ENCODE measurements at places on chromosomes 12 and 14.

GRCh38 chr12:133235401-133236112, at the start of gene ANHX:
ANHX (minus strand) TSS chr12:133235877; CDS start chr12:133234356, 1,521 bp downstream.
- DNase-seq: no peak

- no peak for DNase-seq
These were observed 126.7 kb upstream of the MDM1 start for GRCh38 chr12:68458866-68459265.

GRCh38 chr12:46342562-46343033, 30.0 kb downstream of the SLC38A2 start:
- no peak for DNase-seq

- DNase-seq: no peak
These were observed 13.4 kb upstream of the ALDH2 start for GRCh38 chr12:111753144-111753881.

DNA sequence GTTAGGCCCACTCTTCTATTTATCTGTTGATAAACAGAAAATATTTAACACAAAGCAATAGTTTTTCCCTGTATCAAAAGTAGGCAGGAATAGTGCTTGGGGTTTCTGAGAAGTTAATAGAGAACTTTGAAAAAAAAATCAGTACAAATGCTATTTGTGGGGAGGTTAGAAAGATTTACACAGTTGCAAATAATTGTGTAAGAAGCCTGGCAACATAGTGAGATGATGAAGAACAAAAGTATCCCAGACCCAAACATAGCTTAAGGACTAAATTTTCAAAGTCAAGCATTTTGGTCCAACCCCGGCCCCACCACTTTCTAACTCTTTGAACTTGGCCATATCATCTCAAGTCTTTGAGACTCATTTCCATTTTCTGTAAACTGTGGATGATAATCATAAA, 687.5 kb upstream of the TMEM132C start:
- no peak for DNase-seq

GRCh38 chr12:17169726-17170471, 563.9 kb upstream of the LMO3 start:
- no peak for DNase-seq

DNA sequence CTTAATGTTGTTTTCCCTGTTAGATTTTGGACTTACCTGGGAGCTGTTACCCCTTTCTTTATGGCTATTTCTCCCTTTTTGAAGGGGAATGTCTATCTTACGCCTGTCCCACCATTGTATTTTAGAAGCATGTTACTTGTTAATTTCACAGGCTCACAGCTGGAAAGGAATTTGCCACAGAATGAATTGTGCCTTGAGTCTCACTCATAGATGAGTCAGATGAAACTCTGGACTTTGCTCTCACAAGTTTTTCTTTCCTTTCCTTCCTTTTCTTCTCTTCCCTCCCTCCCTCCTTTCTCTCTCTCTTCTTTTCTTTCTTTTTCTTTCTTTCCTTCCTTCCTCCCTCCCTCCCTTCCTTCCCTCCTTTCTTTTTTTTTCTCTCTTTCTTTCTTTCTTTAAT, 9.3 kb upstream of the ATF7IP start:
- no peak for DNase-seq

- DNase-seq: no peak
These were observed 133.0 kb downstream of the LMNTD1 start for GRCh38 chr12:25420116-25420515.
